ENCODE measurements at places on chromosomes 16 and 17.
A peak's percentile ranks its signal among the peaks of the same experiment; 100 is the strongest.

DNA sequence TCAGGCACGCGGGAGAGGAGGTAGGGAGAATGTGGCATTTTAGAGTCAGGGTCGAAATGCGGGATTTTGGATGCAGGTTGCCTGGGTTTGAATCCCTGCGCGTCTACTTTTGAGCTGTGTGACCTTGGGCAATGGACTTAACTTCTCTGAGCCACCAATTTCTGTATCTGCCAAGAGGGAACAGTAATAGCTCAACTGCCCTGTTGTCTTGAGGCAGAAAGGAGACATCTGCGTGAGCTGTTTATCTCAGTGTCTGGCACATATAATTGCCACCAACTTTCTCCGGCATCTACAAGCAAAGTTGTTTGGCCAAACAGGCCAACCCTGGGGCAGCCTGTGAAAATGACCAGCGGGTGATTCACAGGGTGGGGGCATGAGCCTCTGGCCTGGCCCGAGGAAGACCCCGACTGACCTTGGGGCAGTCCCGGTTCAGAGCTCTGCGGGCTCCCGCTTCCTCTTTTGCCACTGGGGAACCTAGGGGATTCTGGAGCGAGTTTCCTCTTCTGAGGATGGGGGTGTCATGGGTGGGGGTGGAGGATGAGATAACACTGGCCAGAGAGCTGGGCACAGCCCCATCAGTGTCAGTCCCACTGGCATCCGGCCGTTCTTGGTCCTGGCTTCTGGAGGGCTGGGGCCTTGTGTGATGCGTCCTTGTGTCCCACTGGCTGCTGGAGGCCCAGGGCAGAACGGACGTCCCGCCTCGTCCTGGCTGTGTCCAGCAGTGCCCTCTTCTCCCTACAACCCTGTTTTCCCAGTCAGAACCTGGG is 1.3 kb downstream of the SNN start:
- DNase-seq: no peak

DNA sequence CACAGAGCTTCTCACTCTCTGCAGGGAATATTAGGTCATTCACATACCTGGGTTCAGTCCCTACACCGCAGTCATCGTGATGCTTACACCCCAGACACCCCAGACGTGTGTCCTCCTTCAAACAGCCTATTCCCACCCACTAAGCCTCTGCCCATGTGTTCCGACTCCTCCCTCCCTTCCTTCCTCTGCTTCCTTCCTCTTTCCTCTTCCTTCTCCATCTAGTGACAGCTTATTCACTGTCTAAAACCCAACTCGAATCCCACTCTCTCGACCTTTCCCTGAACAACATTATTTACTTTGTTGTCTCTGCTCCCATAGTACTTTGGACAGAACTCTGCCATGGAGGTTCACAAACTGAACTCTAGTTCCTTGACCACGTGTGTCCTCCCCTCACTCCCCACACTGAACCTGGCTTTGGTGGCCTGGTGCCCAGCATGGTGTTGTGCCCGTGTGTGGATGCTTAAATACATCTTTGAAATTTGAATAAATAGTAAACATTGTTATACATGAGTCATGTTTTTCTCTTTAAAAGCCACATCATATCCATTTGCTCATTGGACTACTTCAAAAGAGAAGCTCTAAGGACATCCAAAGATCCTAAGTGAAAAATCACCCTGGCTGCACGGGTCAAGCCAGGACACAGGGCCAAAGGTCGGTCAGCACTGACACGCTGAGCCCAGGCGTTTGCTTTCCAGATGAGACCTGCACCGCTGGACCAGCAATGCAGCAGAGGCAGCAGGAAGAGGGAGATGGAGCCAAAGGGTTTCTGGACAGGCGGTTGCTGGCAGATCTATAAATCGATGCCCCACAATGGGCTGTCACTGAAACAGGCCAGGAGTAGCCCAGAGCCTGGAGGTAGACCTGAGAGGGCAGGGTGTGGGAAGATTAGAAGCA is 14.1 kb upstream of the G6PC1 start:
- DNase-seq: no peak

DNA sequence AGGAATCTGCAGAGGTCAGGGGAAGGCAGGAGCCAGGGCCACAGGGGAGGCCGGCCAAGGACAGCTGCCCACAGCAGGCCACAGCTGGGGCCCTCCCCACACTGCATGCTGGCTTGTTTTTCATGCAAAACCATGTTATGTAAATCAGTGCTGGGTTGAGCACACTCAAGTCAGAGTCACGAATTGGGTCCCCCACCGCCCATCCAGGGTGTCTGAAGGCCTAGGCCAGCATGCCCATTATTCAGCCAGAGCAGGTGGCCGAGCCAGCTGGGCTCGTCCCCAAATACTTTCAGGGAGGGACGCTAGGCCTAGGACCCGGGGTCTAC is 51.2 kb upstream of the TOB1 start:
- no peak for DNase-seq

- no peak for DNase-seq
Observed at GRCh38 chr16:12925026-12925800, 23.8 kb downstream of the SHISA9 start.

GRCh38 chr16:89105599-89106151 is 12.0 kb downstream of the ACSF3 start:
- no peak for DNase-seq

DNA sequence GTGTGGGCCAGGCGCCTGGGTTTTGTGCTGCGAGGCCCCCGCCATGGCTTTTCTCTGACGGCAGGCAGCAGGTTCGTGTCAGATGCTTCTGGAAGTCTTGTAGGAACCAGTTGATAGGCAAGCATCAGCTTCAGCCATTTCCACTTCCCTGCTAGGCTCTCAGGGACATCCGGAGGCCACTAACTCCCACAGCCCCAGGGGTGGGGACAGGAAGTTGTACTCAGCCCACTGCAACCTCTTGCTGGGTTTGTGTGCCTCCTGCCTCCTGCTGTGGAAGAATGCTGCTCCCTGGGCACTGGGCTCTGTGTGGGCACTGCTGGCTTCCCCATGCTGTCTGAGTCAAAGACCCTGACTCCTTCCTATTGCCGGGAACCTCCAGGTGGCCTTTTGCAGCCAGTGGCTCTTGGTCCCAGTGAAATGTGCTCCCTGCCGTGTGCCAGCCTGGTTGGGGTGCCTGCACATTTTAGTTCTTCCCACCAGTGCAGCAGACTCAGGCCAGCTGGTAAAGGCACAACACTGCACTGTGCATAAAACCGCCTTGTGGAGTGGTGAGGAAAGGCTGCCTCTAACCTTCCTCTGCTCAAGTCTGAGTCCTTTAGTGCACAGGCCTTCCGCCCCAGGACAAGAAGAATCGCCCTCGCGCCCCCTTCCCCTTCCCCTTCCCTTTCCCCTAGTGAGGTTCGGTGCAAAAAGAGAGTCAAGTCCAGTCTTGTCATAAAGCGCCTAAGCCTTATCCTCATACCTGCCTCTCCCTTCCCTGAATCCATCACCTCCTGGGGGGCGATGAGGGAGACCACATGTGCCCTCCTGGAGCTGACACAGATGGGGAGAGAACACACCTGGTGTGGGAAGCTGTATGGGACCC is 16.6 kb downstream of the LDHD start:
- no peak for DNase-seq

- no peak for DNase-seq
Observed at GRCh38 chr17:78826836-78827509, 13.6 kb downstream of the USP36 start.

GRCh38 chr17:42251115-42251514 is 25.1 kb downstream of the STAT5B start:
- DNase-seq: no peak

- peak; percentile 54 for DNase-seq
Observed at GRCh38 chr17:79388556-79389295, 222.1 kb downstream of the RBFOX3 start.

GRCh38 chr16:8720080-8720966 is 45.9 kb downstream of the ABAT start:
- peak; percentile 84 for DNase-seq

DNA sequence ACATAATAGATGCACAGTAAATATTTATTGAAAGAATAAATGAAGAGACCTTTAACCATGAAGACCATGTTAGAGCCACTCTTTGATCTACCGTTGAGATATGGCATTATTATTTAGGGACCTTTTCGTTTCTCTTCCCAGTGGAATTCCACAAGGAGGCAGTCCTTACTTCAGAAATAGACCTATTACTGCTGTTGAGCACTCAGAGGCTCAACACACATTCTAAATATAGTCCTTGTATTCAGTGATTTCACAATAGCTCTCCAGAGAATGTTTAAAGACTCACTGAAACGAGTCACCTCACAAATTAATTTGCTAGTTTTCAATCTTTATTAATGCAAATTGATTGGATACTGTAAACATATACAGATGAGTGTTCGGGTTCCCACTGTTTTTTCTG is 603.8 kb downstream of the CDH8 start:
- no peak for DNase-seq

DNA sequence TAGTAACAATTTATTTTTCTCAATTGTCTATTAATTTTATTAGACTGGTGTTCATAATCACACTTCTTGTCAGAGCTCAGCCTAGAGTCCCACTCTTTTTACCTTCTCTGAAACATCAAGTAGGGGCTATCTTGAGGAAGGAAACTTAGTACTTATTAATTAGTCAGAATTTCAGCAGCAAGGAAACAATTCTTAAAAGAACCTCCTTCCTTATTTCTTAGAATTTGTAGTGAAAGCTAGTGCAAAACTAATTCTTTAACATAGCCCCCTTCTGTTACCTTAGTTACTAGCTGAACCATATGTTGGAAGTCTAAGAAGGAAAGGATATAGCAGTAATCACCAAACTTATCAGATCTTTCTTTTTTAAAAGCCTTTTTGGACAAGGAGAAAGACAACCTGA is 35.2 kb downstream of the MAP2K4 start:
- no peak for DNase-seq

DNA sequence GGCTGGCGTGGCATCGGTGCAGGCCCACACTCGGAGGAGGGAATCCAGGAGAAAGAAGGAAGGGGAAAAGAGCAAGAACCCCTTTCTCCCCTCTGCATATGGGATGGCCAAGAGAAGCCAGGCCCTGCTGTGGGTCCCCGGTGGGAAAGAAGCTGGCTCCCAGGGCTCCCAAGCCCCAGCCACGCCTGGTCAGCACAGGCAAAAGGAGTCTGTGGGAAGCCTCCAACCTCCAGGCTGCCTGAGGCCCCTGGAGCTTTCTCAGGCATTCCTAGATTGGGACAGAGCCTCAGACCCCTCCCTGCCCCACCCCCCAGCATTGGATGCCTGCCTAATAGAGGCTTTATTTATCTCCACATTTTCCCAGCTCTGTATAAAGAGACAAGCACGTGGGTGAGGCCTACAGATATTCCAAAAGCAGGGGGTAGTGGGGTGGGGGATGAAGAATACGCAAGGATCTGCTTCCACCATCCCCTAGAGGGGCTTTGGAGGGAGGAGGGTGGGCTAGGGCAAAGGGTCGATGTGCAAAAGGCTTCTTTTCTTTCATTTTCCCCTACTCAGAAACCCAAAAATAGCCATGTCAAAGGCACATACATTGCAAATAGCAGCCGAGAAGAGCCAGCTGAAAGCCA is 56.4 kb downstream of the MPRIP start:
- DNase-seq: peak; percentile 75

- no peak for DNase-seq
Observed at GRCh38 chr16:16038950-16039349, 89.5 kb downstream of the ABCC1 start.

DNA sequence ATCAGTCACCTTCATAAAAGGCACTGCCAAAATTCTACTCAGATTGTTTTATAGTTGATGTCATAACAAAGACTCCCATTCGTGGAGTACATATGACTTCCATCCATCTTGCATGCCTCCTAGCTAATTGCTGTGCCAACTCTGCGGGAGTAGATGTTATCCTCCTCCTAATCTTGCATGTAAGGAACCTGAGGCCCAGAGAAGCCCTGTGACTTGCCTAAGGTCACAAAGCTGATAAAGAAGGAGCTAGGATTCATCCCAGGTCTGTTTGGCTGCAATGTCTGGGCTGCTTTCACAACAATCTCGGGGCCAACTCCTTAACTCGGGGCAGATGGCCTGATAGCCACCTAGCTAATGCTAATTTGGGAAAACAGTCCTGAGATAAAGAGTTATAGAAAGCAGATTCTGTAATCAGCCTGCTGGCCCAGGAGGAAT is 87.3 kb downstream of the YPEL2 start:
- DNase-seq: no peak

GRCh38 chr17:27862004-27862403 is 31.2 kb downstream of the LYRM9 start:
- no peak for DNase-seq

DNA sequence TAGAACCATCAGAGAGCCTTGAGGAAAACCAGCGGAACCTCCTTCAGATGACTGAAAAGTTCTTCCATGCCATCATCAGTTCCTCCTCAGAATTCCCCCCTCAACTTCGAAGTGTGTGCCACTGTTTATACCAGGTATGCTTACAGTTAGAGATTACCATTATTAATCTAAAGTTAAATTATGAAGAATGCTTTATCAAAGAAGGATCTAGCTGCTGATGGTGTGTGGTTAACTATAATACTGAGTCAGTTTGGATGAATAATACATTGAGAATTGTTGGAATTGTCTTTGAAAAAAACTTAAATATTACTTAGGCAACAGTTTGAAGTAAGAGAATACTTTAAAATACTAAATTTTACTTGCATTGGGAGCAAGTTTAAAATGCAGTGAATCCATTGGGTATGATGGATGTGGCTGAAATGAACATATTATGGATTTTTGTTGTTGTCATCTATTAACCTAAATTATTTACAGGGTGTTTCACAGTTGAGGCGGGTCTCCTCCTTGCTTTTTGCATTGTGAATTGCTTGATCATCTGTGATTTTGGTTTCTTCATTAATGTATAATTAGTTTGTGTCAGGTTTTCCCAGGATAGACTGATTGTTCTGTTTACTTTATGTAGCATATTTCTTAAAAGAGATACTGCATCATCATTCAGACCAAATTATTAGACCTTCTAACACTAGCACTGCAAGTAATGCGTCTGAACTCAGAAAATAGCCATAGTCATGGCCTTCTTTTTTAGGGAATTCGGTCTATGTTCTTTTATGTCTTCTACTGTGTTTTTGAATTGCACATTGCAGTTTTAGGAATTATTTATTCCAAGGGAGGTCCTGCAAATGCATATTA is 47.8 kb downstream of the OMG start:
- no peak for DNase-seq

DNA sequence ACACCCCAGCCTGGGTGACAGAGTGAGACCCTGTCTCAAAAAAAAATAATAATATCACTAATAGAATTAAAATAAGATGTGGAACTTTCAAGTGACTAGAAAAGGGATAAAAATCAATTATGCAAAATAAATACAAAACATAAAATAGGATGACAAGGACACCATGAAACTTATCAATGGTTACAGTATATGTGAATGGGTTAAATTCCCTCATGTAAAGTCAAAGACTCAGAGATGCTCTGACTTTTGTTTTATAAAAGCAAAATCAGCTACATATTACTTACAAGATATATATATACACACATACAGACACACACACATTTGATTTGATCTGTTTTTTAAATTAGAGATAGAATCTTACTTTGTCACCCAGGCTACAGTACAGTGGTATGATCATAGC is 33.5 kb upstream of the SCNN1B start:
- no peak for DNase-seq

All from renal pelvis (tissue), 12 donors.